ENCODE measurements at places on chromosomes 3 and 15. TPM values are rescaled to one million over a fixed set of nuclear protein-coding genes. Genes with fewer than 3 reads are reported as not detected.
A peak's percentile ranks its signal among the peaks of the same experiment; 100 is the strongest.

- no peak for DNase-seq
These were observed 619.0 kb upstream of the GOLIM4 start for GRCh38 chr3:168714609-168715240.

- DNase-seq: peak; percentile 56
These were observed 138.7 kb downstream of the PEX5L start for GRCh38 chr3:179898024-179898423.

Gene FAIM
- 6.1 TPM for total RNA-seq

GRCh38 chr15:60195611-60196010, 191.5 kb downstream of the FOXB1 start:
- DNase-seq: no peak

GRCh38 chr3:78633626-78634025, 1134.2 kb downstream of the ROBO1 start:
- DNase-seq: no peak

- DNase-seq: no peak
These were observed 57.4 kb downstream of the UMPS start for GRCh38 chr3:124787476-124788195.

Gene LDHAL6B
- not detected for total RNA-seq

DNA sequence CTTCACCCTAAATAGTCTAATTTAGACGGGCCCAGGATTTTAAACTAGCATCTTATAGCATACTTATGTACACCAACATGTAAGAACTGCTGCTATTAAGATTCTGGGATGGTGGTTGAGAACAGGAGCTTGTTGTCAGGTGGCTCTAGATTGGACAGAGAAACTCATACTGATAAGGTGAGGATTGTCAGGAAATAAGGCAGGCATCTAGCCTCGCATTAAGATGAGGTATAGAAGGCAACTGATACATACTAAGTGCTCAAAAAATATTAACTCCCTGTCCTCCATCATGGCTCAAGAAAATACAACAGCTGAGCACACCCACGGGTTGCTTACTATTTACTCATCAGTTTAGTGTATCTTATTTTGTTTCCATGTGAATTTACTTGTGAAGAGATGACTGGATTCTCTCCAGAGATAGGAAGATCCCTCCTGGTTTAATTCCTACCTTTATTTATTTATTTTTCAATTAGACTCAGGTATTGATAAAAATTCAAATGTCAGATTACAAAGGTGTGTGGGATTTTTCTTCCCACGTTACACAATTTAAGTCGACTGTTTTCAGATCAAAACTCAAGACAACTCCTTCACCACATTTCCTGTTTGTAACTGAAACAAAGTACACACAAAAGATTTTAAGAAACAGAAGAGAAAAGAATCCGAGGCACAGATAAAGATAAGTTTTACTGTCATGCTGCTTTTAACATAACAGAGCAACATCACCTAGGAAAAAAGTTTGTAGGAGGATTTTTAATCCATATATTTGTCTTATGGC, at the start of gene TRAT1:
Gene TRAT1 (plus strand): TSS at position 664 of the 775 bp plus-strand sequence. CDS start 142 bp downstream, outside the sequence.
- DNase-seq: no peak

DNA sequence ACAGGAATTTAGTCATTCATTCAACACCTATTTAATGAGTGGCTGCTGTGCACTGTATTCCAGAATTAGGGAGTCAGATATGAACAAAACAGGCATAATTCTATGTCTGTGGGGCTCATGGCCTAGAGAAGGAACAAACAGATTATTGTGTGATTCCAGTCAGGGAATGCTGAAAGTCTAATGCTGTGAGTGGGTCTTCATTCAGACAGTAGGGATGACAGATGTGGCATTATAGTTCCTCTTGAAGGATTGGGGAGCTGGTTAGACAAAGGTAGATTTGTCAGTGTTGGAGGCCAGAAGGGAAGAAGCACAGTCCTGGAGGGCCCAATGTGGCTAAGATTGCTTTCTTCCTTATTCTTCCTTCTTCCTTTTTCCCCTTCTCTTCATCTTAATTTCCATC, 226.4 kb upstream of the EIF1B start:
- DNase-seq: no peak
